Neuronal stem cell (in vitro differentiated cells): ENCODE measurements at places on chromosomes 2 and 18.

DNA sequence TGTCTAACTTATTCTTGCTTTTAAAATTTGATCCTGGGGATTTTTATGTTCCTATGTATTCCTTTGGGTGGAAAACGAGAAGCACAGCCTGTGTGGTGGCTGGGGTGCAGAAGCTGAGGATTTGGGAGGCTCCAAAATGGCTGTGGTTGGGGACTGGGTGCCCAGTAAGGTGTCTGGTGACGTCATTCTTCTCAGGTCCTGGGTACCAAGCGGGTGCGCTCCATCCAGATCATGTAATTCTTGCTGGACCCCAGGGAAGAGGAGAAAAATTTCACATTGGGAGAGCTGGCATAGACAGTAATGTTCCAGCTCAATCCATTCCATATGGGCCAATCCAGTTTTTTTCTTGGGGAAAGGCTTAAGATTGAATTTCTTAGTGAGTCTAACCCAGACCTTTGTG, 61.1 kb upstream of the THOC1 start:
- H3K27ac ChIP-seq: no peak overlapping the region
- H3K27me3 ChIP-seq: no peaks in the 10 kb centered on the region
- no peaks in the 10 kb centered on the region for H3K4me1 ChIP-seq
- H3K36me3 ChIP-seq: no peaks in the 10 kb centered on the region
- DNase-seq: no peak
- no peak overlapping the region for H3K4me3 ChIP-seq

DNA sequence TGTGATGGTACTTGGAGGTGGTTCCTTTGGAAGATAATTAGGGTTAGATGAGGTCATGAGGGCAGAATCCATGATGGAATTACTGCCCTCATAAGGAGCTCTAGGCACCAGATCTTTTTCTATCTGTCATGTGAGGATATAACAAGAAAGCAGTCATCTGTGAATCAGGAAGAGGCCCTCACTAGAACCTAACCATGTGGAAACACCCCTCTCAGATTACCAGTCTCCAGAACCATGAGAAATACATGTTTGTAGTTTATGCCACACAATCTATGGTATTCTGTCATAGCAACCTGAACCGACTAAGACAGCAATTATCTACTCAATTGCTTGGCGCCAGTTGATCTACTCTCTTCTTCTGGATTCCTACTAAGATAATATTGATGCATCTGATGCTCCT, 2.4 kb upstream of the SERPINB10 start:
- H3K27me3 ChIP-seq: no peaks in the 10 kb centered on the region
- H3K4me1 ChIP-seq: no peaks in the 10 kb centered on the region
- DNase-seq: no peak
- H3K36me3 ChIP-seq: no peaks in the 10 kb centered on the region
- H3K27ac ChIP-seq: no peak overlapping the region

GRCh38 chr2:1937066-1937465, 192.8 kb upstream of the PXDN start:
- H3K27me3 ChIP-seq: no peaks in the 10 kb centered on the region
- no peak overlapping the region for H3K4me3 ChIP-seq
- DNase-seq: no peak
- H3K36me3 ChIP-seq: no peaks in the 10 kb centered on the region
- H3K4me1 ChIP-seq: no peaks in the 10 kb centered on the region

DNA sequence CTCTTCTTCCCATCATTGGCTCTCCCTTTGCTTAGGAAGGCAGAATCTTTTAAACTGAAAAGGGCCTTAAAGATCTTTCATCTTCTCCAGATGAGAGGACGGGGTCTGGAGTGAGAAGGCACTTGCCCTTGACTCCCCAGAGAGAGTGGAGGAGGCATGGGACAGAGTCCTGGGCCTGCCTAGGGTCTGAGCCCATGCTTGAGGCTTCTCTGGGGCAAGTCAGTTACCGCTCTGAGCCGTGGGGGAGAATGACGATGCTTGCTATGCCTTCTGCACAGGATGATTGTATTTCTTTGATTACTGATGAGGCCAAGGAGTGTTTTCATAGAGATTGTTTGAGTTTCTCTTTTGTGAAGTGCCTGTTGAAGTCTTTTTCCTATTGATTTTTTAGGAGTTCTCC, 921 bp downstream of the PLB1 start:
- no peaks in the 10 kb centered on the region for H3K4me1 ChIP-seq
- H3K36me3 ChIP-seq: no peaks in the 10 kb centered on the region
- H3K27me3 ChIP-seq: no peaks in the 10 kb centered on the region
- H3K27ac ChIP-seq: no peak overlapping the region

DNA sequence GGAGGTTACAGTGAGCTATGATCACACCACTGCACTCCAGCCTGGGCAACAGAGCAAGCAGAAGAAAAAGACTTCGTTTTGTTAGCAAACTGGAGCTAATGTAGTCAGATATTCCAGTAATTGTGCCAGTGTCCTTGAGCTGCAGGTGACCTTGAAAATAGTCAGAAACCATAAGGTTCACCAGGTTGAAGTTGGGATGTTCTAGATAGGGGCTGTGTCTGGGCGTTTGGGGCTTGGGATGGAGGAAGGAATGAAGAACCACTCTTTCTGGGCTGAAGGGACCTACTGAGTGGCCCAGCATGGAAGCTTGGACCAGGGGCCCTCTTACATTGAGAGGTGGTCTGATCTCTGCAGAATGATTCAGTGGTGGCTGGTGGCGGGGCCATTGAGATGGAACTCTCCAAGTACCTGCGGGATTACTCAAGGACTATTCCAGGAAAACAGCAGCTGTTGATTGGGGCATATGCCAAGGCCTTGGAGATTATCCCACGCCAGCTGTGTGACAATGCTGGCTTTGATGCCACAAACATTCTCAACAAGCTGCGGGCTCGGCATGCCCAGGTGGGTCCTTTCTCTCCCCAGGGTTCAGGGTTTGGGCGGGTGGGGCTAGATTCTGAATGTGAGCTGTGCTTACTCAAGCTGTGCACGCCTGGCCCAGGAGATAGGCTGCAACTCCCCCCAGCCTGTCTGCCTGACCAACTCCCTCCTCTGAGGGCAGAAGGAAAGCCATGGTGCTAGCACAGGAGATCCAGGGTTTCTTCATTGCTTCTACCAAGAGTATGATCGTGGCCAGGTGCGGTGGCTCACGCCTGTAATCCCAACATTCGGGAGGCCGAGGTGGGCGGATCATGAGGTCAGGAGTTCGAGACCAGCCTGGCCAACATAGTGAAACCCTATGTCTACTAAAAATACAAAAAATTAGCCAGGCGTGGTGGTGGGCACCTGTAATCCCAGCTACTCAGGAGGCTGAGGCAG, 17.1 kb downstream of the CCT7 start:
- H3K36me3 ChIP-seq: peaks cover 59% of the 10 kb centered on the region
- H3K27ac ChIP-seq: no peak overlapping the region
- no peak overlapping the region for H3K4me3 ChIP-seq
- H3K4me1 ChIP-seq: no peaks in the 10 kb centered on the region
- no peak for DNase-seq

DNA sequence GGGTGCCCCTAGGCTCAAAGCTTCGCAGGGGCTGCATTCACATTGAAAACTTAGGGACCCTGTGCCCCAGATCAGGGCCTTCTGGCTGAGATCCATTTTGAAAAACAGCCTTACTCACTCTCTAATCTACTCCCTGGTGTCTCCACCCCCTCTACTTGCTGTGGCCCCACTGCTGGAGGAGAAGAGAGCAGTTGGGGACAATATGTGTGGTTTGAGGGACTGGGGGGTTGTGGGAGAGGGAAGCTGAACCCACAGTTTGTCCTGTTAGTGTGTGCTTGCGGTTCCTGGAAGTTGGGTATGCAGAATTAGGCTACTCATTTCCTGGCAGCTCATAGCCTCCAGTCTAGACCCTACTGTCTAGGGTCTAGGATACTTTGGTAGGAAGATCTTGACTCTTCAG, 211.4 kb downstream of the PRKCE start:
- H3K4me1 ChIP-seq: peaks cover 9% of the 10 kb centered on the region
- no peaks in the 10 kb centered on the region for H3K36me3 ChIP-seq
- DNase-seq: no peak
- H3K4me3 ChIP-seq: no peak overlapping the region

- H3K4me1 ChIP-seq: no peaks in the 10 kb centered on the region
- H3K4me3 ChIP-seq: no peak overlapping the region
- no peak for DNase-seq
- no peaks in the 10 kb centered on the region for H3K27me3 ChIP-seq
These were observed 10.0 kb downstream of the SUPT7L start for GRCh38 chr2:27653397-27653796.

DNA sequence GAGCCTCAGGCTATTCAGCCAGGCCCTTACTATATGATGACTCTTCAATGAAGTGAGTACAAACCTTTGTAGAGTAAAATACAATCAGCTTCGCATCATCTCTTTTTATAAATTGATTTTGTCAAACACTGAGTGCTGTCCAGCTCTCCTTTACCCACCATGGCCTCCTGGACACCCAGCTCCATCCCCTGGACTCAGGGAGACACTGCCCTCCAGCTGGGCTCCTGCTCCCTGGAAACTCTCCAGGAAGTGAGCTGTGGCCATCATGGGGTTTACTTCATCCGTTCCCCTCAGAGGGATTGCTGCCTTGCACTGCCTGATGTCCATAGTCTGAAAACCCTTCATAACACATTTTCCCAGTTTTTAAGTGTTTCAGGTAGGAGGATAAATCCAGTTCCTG, 82.5 kb upstream of the XIRP2 start:
- no peaks in the 10 kb centered on the region for H3K27me3 ChIP-seq
- no peak overlapping the region for H3K4me3 ChIP-seq
- H3K4me1 ChIP-seq: peaks cover 2% of the 10 kb centered on the region
- H3K27ac ChIP-seq: no peak overlapping the region
- no peak for DNase-seq
- H3K36me3 ChIP-seq: no peaks in the 10 kb centered on the region

DNA sequence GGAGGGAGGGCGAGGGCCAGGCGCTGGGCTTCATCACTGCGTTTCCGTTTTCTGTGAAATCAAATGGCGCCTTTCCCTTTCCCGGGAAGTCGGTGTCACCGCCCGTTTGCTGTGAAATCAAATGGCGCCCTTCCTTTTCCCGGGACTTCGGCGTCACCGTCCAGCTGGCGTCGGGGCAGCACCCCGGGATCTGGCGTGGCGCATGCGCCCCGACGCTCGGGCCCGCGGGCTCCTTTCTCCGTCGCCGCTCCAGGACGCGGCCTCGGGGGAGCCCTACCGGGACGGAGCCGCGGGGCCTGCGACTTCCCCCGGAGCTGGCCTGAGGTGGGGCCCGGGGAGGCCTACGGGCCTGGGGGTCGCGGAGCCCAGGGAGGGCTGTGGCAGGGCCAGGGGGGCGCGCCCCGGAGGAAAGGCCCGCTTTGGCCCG, at the start of gene FAM228A:
Gene FAM228A, plus strand, starts transcription at position 203 of the 427 bp plus-strand sequence. CDS start 428 bp downstream, outside the sequence.
- no peak within 1 kb of the TSS for H3K27ac ChIP-seq
- no peaks in the 10 kb centered on the region for H3K36me3 ChIP-seq
- H3K27me3 ChIP-seq: peaks cover 11% of the 10 kb centered on the region

GRCh38 chr18:31658670-31659575, 25.5 kb downstream of the B4GALT6 start:
- H3K27me3 ChIP-seq: no peaks in the 10 kb centered on the region
- peaks cover 2% of the 10 kb centered on the region for H3K4me1 ChIP-seq
- H3K36me3 ChIP-seq: peaks cover 43% of the 10 kb centered on the region

GRCh38 chr2:130820279-130820861, 16.3 kb upstream of the ARHGEF4 start:
- DNase-seq: no peak
- no peak overlapping the region for H3K4me3 ChIP-seq
- H3K36me3 ChIP-seq: no peaks in the 10 kb centered on the region
- H3K27ac ChIP-seq: peak overlapping the region; percentile 54
- H3K27me3 ChIP-seq: no peaks in the 10 kb centered on the region

DNA sequence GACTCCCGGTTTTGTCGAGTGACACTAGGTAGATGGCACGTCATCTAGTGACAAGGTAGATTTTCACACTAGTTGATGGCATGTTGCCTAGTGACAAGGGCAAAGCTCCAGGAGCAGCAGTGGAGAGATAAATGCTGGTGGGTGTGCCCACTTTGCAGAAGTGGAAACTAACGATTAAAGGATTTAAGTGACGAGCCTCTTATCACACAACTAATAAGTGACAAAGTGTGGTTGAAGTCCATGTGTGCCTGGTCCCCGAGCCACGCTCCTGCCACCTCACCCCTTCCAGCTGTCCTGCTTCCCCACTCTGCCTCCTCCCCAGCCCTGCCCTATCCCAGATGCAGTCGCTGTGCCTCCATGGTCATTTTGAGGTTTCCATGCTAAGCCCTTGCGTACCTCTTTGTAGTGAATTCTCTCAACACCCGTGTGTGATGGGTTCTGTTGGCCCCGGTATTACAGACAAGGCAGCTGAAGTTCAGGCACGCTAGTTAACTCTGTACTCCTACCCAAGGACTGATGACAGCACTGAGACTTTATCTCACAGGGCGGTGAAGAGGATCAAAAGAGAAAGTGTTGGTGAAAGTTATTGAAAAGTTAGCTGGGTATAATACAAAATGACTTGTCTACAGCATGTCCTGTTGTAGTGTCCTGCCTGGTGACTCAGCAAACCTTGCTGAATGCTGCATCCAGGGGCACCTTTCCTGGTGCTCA, 113.4 kb upstream of the GLI2 start:
- no peak overlapping the region for H3K4me3 ChIP-seq
- no peaks in the 10 kb centered on the region for H3K4me1 ChIP-seq
- no peak overlapping the region for H3K27ac ChIP-seq
- H3K36me3 ChIP-seq: no peaks in the 10 kb centered on the region
- peaks cover 10% of the 10 kb centered on the region for H3K27me3 ChIP-seq

GRCh38 chr2:229903037-229903436, 18.8 kb downstream of the TRIP12 start:
- H3K27me3 ChIP-seq: no peaks in the 10 kb centered on the region
- H3K27ac ChIP-seq: peak overlapping the region; percentile 9
- H3K4me1 ChIP-seq: no peaks in the 10 kb centered on the region
- peaks cover 75% of the 10 kb centered on the region for H3K36me3 ChIP-seq

GRCh38 chr2:128495996-128496547, 177.4 kb upstream of the HS6ST1 start:
- DNase-seq: no peak
- H3K4me1 ChIP-seq: peaks cover 2% of the 10 kb centered on the region
- H3K4me3 ChIP-seq: no peak overlapping the region

DNA sequence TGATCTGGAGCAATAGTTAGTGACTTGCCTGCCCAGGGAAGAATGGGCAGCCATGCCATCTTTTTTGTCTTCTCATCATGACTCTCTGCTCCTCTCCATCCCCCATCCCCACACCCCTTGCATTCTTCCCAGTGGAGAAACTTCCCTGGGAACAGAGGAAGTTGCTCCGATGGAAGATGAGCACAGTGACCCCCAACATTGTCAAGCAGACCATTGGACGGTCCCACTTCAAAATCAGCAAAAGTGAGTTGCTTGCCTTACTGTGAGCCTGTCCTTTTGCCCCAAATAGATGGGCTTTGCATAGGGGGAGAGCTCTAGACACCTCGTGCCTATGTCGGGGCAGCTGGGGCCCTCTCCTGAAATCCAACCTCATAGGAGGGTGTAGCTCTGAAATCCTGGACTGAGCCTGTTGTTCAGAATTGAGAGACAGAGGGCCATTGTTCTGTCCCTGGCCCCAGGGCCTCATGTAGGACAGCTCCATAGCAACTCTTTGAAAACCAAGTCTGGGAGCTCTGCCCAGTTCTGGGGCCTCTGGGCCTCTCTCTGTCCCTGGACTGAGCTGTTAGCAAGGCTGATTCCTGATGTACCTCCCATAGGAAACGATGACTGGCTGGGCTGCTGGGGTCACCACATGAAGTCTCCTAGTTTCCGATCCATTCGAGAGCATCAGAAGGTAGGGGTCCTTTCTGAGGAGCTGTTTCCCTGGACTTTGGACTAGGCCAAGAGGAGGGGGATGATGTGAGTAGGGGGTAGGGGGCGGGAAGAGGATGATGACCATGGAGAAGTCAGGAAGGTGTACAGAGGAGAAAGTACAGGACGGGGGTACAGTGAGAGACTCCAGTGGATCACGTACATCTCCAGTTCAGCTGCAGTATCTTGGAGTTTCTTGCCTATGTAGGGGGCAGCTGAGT, 35.2 kb downstream of the TTLL4 start:
- DNase-seq: no peak
- no peak overlapping the region for H3K27ac ChIP-seq
- no peak overlapping the region for H3K4me3 ChIP-seq
- H3K4me1 ChIP-seq: peaks cover 7% of the 10 kb centered on the region
- no peaks in the 10 kb centered on the region for H3K27me3 ChIP-seq
